ENCODE measurements at places on chromosomes 2 and 18.

DNA sequence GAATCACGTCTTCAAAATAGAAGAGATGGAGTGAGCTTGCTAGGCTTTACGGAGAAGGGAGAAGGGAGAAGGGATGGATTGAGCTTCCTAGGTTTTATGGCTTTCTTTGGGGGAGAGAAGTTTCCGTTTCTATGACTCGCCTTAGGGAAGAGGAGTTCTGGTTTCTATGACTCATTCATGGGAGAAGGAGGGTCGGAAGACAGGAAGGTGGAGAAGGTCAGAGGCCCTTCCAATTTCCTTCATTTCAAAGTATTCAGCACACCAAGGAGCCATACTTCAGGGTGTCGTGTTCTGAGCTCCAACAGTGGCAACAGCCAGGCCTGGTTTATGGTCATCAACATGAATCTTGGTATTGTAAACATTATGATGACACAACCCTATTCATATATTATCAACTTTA, 284.7 kb upstream of the VWC2L start:
- DNase-seq: no peak

DNA sequence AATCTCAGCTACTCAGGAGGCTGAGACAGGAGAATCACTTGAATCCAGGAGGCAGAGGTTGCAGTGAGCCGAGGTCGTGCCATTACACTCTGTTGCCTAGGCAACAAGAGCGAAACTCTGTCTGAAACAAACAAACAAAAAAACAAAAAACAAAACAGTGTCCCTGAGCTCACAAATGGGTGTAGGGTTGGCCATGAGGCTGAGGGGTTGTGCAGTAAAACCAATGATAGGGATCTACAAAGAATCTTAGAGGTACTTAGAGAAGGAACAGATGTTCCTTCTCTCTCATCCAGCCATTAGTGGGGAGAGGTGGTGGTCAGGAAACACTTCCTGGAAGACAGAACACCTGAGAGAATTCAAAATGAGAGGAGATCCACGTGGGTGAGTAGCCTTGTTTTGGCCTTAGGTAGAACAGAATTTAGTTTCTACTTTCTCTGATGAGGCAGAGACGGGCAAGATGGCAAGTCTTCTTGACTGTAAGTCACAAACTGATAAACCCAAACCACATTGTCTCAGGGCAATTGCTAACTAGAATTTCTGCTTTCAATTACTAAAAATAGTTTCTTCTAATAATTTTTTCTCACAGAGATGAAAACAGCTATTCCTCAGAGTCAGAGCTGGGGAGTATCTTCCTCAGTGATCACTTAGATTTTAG, 61.5 kb upstream of the PPM1B start:
- DNase-seq: no peak

- DNase-seq: no peak
Measured at GRCh38 chr2:17518212-17519154, at the start of gene RAD51AP2. RAD51AP2 (minus strand) TSS chr2:17518440; CDS start chr2:17518415, 25 bp downstream.

- DNase-seq: no peak
Measured at GRCh38 chr2:17976871-17977746, 98.6 kb downstream of the KCNS3 start.

DNA sequence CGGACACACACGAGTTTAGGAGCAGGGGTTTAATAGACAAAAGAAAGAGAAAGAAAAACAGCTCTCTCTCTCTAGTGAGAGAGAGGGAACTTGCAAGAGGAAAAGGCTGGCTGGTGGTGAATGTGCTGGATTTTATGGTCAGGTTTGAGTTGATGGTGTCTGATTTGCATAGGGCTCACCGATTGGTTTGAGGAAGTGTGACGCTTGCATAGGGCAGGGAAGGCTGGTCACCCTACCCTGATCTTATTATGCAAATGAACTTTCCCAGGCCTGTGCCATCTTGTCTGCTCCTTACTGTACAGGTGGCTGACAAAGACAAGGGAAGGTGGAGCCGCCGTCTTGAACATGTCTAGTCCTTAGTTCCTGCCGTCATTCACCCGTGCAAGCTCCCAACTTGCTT, 408.9 kb downstream of the RIT2 start:
- peak; percentile 12 for DNase-seq

DNA sequence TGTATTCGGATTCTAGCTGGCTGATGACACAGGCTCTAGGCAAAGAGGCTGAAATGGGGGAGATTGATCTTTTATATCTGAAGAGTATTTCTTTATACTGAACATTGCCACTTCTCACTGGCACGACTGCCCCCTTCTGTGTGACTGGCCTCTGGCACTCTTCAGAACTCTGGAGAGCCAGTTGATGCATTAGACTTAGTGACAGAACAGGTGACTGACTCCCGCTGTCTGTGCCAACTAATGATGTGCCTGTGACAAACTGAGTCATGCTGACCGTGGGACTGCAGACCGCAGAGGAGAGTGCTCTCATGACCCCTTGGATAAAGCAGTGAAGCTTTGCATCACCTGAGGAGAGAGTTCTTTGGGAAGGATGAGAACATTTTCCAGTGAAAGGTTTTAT, 14.4 kb downstream of the MGAT5 start:
- DNase-seq: no peak

GRCh38 chr2:33791625-33792024, 192.5 kb upstream of the FAM98A start:
- no peak for DNase-seq

- no peak for DNase-seq
Measured at GRCh38 chr2:83674050-83674449, 785.0 kb downstream of the SUCLG1 start.

DNA sequence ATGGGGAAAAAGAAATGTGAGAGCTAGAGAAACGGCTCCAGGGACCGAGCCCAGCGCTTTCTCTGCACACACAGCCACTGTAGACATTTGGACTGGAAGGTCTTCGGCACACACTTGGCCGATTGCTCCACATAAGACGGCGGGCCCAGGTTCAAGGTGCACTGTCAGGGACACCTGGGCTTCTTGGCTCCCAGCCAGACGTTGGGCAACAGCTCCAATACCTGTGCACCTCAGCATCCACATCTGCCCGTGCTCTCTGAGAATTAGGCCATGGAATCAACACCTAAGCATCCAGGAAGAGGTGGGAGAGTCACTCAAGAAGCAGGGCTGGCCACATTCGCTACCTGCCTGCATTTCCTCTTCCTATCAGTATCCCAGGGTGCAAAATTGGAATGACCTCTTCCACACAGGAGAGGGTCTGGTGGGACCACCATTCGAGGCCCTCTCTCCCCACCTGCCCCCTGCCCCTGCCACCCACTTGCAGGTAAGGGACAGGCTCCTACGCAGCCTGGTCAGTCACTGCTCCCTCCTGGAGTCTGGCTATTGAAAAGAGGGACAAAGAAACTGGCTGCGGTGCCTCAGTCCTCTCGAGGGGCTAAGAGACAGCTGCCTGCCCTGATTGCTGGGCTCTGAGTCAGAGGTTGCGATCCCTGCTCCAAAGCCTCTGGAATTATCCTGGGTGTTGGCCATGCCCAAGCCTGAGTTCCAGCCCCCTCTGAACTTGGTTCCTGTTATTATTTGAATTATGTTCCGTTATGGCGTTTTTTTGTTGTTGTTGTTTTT, 40.1 kb upstream of the TAF1B start:
- no peak for DNase-seq

DNA sequence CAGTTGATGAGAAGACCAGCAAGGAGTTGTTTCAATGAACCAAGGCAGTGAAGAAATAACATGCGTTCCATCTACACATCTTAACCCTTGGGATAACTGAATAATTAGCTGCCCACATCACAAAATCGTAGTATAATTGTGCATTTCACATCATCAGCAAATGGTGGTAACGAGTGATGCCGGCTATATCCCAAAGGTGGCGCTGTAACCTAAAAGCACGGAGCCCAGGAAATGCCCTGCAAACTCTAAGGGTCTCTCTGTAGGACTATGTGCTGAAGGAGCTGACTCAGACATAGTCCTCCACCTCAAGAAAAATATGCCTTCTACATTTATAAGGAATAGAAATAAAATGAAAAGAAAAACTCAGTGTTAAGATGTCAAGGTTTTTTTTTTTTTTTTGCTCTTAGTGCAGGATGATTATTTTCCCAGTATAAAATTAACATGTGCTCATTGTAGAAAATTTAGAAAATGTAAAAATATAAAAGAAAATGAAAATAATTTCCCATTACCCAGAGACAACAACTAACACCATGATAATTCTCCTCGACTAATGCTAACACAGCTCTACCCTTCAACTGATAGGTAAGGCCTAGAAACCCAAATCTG, 23.1 kb upstream of the DSG3 start:
- no peak for DNase-seq

GRCh38 chr2:79585701-79586433, 73.0 kb downstream of the CTNNA2 start:
- DNase-seq: no peak

- DNase-seq: peak; percentile 75
Measured at GRCh38 chr2:74597410-74597809, 42.9 kb downstream of the DOK1 start.

GRCh38 chr18:59268721-59269562, 4.3 kb downstream of the RAX start:
- DNase-seq: peak; percentile 49

GRCh38 chr2:235728800-235729556, 235.1 kb downstream of the AGAP1 start:
- no peak for DNase-seq

DNA sequence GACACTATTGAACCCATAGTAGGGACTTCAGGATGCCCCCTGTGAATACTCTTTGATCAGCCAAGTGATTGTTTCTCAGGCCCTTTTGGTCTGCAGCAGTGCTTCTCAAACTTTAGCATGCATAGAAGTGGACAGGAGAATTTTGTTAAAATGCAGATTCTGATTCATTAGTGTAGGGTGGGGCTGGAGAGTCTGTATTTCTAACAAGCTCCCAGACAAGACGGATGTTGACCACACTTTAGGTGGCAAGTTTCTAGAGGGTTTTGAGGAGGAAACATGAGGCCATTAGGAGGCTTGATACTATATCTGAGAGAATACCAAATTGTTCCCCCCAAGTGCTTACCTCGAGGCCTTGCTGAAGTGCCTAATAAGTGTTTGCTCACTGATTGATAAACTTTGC, 317.9 kb downstream of the CLIP4 start:
- no peak for DNase-seq

- no peak for DNase-seq
Measured at GRCh38 chr18:3747176-3747973, 297.4 kb downstream of the TGIF1 start.

- DNase-seq: no peak
Measured at GRCh38 chr18:48050176-48050575, 119.7 kb upstream of the SMAD2 start.

- DNase-seq: no peak
Measured at GRCh38 chr2:240114233-240114632, 21.9 kb downstream of the COPS9 start.

DNA sequence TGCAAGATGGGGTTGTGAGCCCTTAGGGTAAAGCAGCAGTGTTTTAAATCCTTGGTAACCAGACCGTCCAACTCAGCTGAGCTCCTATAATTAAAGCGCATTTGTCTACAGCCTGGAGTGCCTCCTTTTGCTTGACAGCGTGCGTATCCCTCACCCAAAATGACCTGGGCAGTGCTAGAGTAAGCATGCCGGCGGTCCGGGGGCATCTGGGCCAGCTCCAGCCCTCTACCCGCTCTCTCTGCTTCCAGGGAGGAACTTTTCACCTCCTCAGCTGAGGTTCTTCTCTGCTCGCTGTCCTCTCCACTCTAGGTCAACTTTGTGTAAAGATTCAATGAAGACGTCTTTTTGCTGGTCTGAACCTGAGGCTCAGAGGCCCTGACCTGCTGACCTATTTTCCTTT, 102.4 kb upstream of the TPO start:
- DNase-seq: no peak

All from NCI-H1092 treated with DMSO at 0.1 percent for 48 hours (cell line).